ENCODE measurements at places on chromosomes 11 and 22. TPM values are rescaled to one million over a fixed set of nuclear protein-coding genes. Genes with fewer than 3 reads are reported as not detected.

GRCh38 chr22:42673898-42674401, 24.8 kb upstream of the CYB5R3 start:
- no peak overlapping the region for H3K4me3 ChIP-seq
- DNase-seq = no peak
- no peaks in the 10 kb centered on the region for H3K27me3 ChIP-seq
- no peaks in the 10 kb centered on the region for H3K4me1 ChIP-seq
- no peaks in the 10 kb centered on the region for H3K36me3 ChIP-seq
- no peak overlapping the region for H3K27ac ChIP-seq

DNA sequence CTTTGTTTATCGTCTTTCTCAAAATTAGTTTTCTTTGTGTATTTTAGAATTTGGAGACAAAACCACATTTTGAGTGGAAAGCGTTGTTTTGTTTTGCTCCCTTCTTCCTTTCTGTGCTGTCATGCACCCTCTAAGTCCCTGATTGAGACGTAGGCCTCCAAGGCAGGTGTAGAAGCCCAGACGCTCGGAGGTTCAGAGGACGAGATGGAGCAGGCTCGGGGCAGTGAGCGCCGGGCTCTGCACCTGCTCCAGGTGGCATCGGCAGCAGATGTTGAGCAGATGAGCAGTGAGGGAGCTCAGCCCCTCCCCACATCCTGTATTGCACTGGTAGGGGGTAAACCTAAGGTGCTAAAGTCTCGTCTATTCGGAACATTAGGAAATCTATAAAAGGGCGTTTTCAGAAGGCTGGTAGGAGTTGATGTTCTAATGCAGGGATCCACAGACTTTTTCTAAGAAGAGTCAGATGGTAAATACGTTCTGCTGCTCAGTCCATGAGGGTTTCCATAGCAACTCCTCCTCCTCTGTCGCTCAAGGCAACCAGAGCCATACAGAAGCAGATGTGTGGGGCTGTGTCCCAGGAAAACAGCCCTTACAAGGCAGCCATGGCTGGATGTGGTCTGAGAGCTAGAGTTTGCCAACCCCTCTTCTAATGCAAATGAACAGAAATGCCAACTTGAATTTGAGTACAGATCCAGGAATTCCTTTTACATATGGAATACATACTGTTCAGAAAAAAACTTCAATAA, 724.2 kb downstream of the BRD1 start:
- no peak overlapping the region for H3K27ac ChIP-seq
- H3K4me3 ChIP-seq = no peak overlapping the region
- H3K27me3 ChIP-seq = no peaks in the 10 kb centered on the region
- peak; percentile 38 for DNase-seq
- H3K36me3 ChIP-seq = no peaks in the 10 kb centered on the region
- no peaks in the 10 kb centered on the region for H3K4me1 ChIP-seq

The DSCAML1 gene
- total RNA-seq = 0.16 TPM

GRCh38 chr22:23178512-23179254, 1.6 kb upstream of the BCR start:
- H3K4me3 ChIP-seq = no peak overlapping the region
- no peaks in the 10 kb centered on the region for H3K4me1 ChIP-seq
- DNase-seq = peak; percentile 75
- H3K27ac ChIP-seq = peak overlapping the region; percentile 41
- H3K27me3 ChIP-seq = no peaks in the 10 kb centered on the region

DNA sequence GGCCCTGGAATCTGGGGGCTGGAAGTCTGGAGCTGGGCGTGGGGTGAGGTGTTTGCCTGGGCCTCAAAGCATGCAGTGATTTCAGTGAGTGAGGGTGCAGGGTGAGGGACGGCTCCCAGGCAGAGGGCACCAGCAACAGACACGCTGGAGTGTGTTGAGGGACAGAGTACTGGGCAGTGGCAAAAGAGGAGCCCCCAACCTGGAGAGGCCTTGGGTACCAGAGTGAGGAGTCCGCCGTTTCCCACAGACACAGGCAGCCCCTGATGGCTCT, 12.0 kb upstream of the TBC1D22A start:
- peaks cover 46% of the 10 kb centered on the region for H3K4me1 ChIP-seq
- H3K4me3 ChIP-seq = no peak overlapping the region
- DNase-seq = no peak
- no peak overlapping the region for H3K27ac ChIP-seq
- H3K27me3 ChIP-seq = no peaks in the 10 kb centered on the region

- H3K4me3 ChIP-seq = no peak overlapping the region
- no peaks in the 10 kb centered on the region for H3K4me1 ChIP-seq
- no peaks in the 10 kb centered on the region for H3K27me3 ChIP-seq
Measured at GRCh38 chr11:4466871-4467442, 15.5 kb upstream of the OR52K1 start.

The HTR3A gene
- not detected for total RNA-seq

GRCh38 chr22:40238425-40239344, 61.0 kb downstream of the TNRC6B start:
- DNase-seq = no peak
- no peak overlapping the region for H3K4me3 ChIP-seq
- no peak overlapping the region for H3K27ac ChIP-seq
- no peaks in the 10 kb centered on the region for H3K27me3 ChIP-seq
- no peaks in the 10 kb centered on the region for H3K4me1 ChIP-seq
- no peaks in the 10 kb centered on the region for H3K36me3 ChIP-seq

Data from right lobe of liver (tissue), 6 donors.